NB4 (cell line): ENCODE measurements at places on chromosomes 7 and 10.
A peak's percentile ranks its signal among the peaks of the same experiment; 100 is the strongest.

- no peak for DNase-seq
Measured at GRCh38 chr7:28981161-28981465, 23.0 kb upstream of the TRIL start.

DNA sequence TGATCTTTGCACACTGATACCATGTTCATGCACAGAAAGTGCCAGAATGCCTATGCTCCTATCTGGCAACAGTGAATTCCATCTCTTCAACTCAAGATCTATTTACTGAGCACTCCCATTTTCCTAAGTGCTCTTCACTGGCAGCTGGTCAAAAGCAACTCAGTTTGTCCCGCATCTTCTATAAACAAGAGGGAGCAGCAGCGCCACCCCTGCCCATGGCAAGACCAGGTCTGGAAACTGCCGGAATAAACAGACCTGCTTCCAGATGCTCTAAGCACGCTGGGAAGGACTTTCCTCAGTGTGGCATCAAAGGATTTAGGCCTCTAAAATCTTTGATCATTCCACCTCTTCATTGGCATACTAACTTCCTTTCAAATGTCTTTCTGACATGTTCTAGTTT lies 104.4 kb upstream of the MACROH2A2 start:
- no peak for DNase-seq

- no peak for DNase-seq
Measured at GRCh38 chr7:152312316-152312715, 123.5 kb downstream of the KMT2C start.

DNA sequence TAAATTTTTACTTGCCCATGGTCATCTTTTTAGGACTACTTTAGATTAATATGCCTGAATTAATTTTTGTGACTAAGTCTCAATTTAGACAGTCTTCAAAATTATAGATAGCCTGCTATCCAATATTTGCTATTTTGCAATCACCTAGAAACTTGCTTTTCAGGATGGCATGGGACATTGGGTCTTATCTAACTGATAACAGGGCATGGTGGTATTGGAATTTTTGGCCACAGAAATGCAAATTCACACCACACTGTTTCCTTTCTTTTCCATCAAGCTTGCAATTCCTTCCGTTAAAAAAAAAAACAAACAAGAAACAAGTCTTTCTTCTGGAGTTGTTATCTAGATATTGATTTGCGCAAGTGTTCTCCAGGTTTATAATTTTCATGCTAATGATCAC lies 8.8 kb downstream of the ARL5B start:
- DNase-seq = no peak

DNA sequence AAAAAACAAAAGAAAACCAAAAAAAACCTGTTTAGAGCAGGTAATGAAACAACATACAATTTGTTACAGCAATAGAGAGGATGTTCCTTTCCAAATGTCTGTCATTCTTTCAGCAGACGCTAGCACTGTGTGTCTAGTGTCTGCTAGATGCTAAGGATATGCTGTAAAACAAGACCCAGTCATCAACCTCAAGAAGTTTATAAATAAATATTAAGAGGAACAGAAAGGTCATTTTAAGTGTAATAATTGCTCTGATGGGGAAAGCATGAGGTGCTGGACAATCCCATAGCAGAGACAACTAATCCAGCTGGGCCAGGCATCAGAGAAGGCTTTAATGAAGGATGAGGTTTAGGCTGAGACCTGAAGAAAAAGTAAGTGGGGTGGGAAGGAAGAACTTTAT lies 23.3 kb upstream of the ASCC1 start:
- no peak for DNase-seq

DNA sequence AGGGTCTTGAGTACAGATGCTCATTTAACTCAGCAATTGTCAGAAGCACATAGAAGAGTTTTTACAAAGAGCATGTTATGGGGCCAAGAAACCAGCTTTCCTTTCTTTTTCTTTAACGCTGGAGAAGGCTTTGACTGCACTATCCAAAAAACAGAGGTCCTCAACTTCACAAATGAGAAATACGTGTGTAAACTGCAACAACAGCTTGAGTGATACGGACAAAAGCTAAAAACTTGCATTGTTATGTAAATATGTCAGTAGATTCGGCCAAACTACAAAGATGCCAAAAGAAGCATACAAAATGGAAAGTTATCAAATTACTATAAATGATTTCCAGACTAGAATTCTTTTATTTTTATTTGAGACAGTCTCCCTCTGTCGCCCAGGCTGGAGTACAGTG lies 62.4 kb upstream of the C10orf90 start:
- DNase-seq = no peak

DNA sequence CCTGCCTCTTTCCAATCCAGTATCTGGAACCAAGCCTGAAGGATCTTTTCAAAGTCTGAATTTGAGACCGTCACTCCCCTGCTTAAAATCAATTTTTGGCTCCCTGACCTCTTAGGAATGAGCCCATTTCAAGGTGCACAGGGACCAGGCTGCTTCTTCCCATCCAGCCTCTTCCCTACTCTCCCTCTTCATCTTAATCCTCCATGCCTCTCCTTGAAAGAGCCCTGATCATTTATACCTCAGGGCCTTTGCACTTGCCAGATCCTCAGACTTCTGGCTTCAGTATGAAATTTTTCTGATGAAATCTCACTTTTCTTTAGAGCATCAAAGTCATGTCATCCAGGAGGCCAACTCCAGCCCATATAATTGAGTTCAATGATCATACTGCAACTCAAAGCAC lies 399.5 kb upstream of the CELF2 start:
- no peak for DNase-seq

DNA sequence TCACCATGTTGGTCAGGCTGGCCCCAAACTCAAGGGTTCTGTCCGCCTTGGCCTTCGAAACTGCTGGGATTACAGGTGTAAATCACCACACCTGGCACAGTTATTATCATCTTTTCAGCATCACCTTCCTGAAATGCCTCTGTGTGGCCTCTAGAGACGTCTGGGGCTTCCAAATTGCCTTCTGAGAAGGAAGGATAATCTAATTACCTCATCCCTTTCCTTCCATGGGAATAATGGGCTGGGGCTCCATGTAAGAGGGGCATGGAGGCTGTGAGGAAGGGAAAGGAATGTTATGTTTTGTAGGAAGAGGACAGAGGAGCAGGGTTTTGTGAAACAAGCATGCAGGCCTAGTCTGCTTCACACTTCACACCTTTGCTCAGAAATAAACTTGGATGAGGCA lies 22.2 kb upstream of the PODXL start:
- no peak for DNase-seq

GRCh38 chr10:71585564-71586290 lies 133.9 kb downstream of the C10orf105 start:
- peak; percentile 27 for DNase-seq

- no peak for DNase-seq
Measured at GRCh38 chr10:130193493-130194193, 57.5 kb downstream of the GLRX3 start.

- no peak for DNase-seq
Measured at GRCh38 chr10:120262857-120263547, 194.0 kb upstream of the PLPP4 start.

DNA sequence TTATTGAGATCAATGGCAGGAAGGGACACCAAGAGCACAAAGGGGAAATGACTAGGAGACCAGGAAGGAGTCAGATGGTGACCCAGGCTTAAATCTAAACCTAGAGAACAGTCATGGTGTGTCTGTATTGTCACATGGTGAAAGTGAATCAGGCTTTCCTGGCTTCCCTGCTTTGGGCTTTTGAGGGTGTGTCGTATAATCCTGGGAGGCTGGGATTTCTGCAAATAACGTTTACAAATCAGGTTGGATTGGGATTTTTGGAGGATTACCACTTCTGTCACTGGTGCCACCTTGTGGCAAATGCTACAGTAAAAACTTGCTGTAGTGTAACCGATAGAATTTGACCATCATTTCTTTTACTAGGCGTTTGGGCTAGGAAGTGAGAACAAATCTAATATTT lies 502.6 kb downstream of the NRG3 start:
- peak; percentile 19 for DNase-seq

DNA sequence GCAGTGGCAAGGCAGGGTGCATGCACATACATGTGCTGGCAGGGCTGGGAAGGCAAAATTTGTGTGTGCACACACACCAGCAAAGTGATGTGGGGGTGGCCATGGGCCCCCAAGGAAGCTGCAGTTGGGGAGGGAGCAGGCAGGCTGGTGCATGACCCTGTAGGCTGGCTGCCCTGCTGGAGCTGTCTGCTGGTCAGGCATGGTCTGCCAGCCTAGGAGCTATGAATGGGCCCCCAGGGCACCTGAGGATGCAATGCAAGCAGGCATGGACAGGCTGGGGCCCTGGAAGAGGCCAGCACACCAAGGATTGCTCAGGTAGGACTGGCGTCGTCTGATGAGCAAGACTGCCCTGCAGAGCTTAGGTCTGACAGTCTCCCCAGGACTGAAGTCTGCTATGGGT lies 18.2 kb upstream of the PPP1R3A start:
- DNase-seq = no peak

GRCh38 chr10:110009736-110010475 lies 2.1 kb downstream of the ADD3 start:
- DNase-seq = peak; percentile 67

- DNase-seq = no peak
Measured at GRCh38 chr10:92291616-92291865, 574 bp downstream of the MARCHF5 start.

DNA sequence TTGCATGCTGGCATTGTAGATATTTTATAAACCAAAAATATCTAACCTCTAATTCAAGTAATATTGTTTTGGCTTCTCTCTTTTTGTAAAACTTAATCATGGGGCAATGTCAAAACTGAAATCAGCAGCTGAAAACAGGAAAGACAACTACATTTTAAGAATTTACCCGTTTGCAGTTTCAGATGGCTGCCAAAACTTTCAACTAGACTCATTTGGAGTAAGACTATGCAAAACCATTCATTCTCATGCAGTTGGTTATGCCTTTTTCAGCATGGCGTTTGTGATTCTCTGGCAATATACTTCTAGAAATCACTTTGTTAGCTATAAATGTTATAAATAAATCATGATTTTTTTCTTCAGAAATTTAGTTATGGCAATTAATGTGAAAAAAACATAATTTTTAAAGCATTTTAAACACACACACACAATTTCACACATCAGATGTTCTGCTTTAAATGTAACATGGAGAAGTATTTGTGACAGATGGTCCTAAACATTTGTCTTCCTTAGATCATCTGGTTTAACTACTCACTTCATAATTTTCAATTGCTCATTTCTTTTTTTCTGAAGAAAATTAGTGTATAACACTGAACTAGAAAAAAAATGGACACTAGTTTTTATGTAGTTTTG lies 116.4 kb downstream of the ITGB8 start:
- no peak for DNase-seq

DNA sequence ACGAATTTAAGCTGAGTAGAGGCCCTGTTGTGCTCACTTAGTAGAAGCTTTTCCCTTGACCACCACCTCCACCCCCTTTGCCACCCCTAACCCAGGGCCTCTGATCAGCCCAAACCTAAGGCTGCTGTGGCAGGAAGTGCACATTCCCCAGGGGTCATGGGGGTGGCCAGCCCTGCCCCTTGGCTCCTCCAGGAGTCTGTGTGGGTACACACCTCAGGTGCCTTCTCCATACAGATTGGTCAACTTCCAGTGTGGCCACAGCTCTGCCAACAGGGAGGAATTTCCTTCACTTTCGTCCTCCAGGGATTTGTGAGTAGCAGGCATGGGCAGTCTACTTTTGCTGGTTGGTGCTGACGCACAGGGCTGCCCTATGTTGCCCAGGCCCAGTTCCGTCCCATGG lies 249.9 kb upstream of the ZNF32 start:
- no peak for DNase-seq

GRCh38 chr10:78688901-78689583 lies 379.7 kb upstream of the ZMIZ1 start:
- no peak for DNase-seq

DNA sequence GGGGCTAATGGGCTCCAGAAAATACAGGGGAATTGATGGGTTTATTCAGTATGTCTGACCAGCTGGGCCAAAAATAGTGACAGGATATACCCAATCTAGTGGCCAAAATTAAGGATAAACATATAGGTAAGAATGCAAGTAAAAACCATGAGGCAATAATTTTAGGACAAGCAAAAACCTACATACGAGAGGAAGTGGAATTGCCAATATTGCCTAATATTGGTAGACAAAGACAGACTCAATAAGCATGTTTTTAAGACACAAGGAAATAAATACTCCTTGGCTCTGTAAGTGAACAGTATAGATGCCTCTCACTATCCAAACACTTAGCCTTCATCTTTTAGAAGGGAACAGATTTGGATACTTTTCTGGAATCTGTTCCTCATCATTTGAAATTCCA lies 51.0 kb downstream of the ATXN7L1 start:
- DNase-seq = no peak

- no peak for DNase-seq
Measured at GRCh38 chr7:157479326-157479725, 142.5 kb downstream of the DNAJB6 start.

DNA sequence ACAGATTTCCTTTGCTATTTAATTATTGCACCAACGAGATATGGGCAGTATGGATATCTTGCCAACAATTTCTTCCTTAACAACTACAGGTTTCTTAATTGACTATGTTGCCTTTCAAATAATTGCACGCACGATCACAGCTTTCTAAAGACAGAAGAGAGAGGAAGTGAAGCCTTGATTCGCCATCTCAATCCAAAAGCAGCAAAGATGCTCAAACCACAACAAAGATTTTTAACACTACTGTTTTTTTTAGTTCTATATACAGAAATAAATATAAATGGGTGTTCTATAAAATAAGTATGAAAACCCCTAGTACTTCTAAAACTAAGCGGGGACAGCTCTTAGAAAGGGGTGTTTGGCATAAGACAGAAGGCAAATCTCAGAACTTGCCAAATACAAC lies 251.3 kb downstream of the SFMBT2 start:
- no peak for DNase-seq

GRCh38 chr10:120105001-120105400 lies 212.5 kb downstream of the SEC23IP start:
- DNase-seq = peak; percentile 22

- no peak for DNase-seq
Measured at GRCh38 chr10:124469956-124470484, 8.4 kb downstream of the LHPP start.

DNA sequence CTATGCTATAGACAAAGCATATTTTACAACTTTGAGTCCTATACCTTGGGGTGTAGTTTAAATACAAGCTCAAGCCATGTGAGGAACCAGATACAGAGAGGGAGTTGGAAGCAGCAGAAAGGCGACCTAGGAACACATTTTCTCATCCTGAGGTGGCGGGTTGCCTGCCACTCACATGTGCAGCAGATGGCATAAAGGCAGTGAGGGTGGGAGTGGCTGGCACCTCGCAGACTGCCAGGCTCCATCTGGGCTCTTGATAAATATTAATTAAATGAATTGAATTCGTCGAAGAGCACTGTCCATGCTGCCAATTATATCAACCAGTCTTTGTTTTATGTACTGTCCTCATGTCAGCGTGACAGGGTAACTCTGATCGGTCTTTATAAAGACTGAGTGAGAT lies 79.0 kb upstream of the SEMA3C start:
- DNase-seq = no peak
